Pancreas (tissue), 10 donors: ENCODE measurements at places on chromosomes 2 and 18. TPM values are rescaled to one million over a fixed set of nuclear protein-coding genes. Genes with fewer than 3 reads are reported as not detected.

The DSG1 gene
- total RNA-seq: not detected

The GALNT13 gene
- 0.24 TPM for total RNA-seq

The ABCB11 gene
- total RNA-seq: 0.04 TPM

The UGT1A3 gene
- total RNA-seq: not detected

The NTSR2 gene
- total RNA-seq: not detected

The GKN2 gene
- not detected for total RNA-seq

The DUSP19 gene
- total RNA-seq: 1.4 TPM

The ITPRIPL1 gene
- total RNA-seq: 0.97 TPM

The ZNF892 gene
- 3.2 TPM for total RNA-seq

The IL36RN gene
- not detected for total RNA-seq

The SNORC gene
- total RNA-seq: 2.3 TPM
